ENCODE measurements at places on chromosomes 13 and 19. TPM values are rescaled to one million over a fixed set of nuclear protein-coding genes. Genes with fewer than 3 reads are reported as not detected.

DNA sequence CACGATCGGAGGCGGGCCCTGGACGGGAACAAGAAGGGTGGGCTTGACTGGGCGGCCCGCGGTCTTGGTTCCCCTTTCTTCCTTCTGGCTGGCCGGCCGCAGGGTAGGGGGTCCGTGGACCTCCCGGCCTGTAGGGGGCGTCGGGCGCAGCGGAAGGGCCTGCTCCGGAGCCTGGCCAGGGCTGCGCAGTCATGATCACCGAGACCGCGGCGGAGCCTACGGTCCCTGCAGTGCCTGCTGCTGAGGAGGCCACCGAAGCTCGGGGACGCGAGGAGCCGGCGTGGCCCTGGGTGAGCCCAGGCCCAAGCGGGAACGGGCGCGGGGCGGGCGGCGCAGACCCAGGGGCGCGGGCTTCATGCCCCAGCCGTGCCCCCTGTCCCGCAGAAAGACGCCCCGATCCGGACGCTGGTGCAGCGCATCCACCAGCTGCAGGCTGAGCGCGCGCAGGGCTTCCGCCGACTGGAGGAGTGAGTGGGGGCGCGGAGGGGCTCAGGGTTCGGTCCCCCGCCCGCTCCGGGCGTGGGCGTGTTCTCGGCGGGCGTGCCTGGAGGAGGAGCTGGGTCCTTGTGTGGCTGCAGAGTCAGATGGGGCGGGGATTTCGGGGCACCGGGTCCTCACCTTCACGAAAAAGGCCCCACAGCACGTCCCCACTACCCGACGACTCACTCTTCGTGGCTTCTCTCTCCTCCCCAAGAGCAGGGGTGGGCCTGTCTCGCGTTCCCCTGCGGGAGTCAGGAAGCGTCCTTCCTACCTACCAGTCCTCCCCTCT, at the start of gene REX1BD:
REX1BD (plus strand) TSS at position 188 of the 769 bp plus-strand sequence; CDS start at position 192, 4 bp downstream.
- peak; percentile 93 for DNase-seq

DNA sequence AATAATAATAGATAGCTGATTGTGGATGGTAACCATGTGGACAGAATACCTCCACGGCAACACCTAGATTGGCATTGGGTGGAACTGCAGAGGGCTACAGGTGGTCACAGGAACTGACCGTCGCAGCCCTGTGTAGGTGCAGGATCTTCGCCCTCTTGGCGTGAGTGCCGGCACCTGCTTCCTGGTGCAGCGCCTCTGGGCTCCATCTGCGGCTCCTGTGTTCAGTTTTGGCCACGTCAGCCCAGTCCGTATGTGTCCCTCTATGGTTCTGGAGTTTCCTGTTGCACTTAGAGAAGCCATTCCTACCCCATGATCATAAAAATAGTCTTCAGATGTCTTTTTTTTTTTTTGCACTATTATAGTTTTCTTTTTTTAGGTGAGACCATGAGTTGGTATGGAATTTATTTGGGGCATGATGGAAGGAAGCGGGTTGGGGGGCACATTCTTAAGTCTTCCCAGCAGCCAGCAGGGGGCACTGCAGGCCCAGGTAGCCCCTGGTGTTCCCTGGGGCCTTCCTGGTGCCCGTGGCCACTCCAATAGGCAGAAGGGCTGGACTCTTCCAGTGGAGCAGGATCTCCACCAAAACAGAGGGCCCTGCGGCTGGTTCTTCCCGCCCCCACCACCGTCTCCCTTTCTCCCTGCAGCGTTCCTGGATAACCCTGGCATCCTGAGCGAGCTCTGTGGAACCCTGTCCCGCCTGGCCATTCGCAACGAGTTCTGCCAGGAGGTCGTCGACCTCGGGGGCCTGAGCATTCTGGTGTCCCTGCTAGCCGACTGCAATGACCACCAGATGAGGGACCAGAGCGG, 10.1 kb upstream of the SLC25A42 start:
- no peak for DNase-seq

DNA sequence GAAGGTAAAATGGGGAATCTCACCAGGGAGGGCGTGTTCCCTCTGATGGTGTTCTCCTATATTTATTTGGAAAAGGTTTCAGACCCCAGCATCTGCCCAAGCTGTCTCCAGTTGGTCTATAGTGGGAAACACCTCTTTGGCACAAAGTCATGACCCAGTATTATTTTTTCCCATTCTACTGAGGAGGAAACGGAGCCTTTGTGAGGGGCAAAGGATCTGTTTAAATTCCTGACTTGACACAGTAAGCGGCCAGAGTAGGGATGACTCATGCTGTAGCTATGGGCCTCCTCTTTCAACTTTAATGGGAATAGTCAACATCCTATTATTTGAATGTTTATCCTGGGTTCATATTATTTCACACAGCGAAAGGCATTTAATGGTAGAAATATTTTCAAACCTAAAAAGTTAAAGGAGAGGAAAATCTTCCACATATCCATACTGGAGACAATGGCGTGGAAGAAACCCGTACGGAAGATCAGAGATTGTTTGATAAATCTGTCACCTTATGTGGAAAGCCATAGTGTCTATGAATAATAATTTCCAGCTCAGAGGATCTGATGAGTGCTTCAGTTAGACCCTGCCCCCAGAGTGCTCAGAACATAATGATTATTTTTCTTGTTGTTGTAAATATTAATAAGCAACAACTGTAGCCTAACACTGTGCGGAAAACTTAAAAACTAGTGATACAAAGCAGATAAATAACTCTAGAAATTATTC, 126.0 kb downstream of the FOXO1 start:
- DNase-seq: no peak

GRCh38 chr13:30115257-30115600, 192.1 kb downstream of the KATNAL1 start:
- no peak for DNase-seq

The ELSPBP1 gene
- total RNA-seq: not detected

The TSHZ3 gene
- total RNA-seq: 5.2 TPM

DNA sequence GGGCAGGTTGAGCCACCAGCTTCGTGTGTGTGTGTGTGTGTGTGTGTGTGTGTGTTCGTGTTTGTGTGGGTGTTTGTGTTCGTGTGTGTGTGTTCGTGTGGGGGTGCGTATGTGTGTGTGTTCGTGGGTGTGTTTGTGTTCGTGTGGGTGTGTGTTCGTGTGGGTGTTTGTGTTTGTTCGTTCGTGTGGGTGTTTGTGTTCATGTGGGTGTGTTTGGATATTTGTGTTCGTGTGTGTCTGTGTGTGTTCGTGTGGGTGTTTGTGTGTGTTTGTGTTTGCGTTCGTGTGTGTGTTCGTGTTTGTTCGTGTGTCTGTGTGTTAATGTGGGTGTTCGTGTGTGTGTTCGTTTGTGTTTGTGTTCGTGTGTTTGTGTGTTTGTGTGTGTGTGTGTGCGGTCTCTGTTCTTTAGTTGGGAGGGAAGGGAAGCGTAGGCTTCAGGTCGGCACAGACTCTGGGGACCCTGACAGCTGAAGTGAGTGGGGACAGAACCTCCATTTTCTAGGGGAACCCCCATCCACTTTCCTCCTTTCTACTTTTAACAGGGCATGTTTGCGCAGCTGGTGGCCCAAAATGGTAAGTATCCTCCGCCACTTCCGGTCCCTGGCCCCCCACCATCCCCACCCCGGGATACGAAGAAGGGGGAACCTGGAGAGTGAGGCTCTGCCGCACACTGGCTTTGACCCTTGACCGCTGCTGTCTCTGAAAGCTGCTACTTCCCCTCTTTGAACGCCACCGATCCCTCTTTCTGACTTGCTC, 1.6 kb downstream of the TNFSF9 start:
- no peak for DNase-seq

DNA sequence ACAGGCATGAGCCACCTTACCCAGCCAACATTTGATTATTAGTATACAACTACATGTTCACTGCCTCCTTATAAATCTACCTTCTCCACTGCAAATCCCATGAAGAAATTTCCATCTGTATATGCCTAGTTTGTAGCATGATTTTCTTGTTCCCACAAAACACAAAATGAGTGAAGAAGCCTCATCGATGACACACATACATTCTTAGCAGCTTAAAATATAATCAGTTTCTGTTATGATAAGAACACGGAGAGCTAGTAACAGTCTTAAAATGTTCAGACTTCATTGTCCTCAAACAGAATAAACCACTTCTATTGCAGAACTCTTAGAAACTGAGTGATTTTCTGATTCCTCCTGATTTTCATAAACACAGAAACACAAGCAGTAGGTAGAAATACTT, 740.5 kb downstream of the PCDH9 start:
- no peak for DNase-seq

The SNRPA gene
- 32.9 TPM for total RNA-seq

DNA sequence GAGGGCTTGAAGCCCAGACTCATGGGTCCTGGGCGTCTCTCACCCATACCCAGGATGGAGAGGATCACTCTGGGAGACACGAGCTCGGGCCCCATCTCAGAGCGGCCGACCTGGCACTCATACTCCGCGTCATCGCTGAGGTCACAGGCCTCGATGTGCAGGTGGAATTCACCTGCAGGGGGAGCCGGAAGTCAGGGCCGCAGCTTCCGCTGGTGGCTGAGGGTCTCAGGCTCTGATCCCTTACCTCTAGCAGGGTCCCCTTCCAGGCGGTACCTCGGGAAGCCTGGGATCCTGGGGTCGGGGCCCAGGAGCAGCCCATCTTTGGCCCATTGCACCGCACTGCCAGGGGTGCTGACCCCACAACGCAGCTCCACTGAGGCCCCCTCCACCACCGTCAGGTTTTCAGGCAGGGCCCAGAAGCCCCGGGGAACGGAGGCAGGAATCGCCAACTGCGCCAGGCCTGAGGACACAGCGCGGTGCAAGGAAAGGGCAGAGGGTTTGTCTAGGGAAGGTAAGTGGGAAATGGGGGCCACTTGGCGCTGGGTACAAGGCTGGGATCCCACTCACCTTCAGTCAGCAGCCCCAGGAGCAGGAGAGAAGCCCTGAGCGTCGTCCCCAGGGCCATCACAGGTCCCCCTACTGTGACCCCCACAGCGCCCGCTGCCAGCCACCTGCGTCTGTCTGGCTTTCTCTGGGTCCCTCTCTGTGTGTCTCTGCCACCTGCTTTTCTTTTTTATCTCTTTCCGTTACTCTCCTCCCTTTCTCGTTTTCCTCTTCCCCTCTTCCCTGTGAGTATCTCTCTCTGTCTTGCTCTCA, 883 bp downstream of the NPHS1 start:
- no peak for DNase-seq

- DNase-seq: peak; percentile 47
Measured at GRCh38 chr19:31301306-31301980, 47.8 kb downstream of the TSHZ3 start.

DNA sequence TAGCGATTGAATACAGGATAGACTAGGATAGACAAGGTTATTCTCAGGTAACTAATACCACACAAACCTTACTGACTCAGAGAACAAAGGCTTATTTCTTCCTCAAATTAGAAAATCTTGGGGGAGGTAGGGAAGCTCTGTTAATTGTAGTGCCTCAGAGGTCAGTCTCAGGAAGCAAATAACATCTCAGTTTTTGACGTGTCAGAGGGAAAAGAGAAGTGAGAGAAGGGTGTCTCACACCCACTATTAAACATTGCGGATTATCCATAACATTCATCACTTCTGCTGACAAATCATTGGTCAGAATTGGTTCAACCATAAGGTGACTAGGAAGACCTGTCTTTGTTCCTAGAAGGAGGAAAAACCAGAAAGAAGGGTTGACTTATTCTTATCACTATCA, 579.4 kb upstream of the MIR17HG start:
- no peak for DNase-seq

DNA sequence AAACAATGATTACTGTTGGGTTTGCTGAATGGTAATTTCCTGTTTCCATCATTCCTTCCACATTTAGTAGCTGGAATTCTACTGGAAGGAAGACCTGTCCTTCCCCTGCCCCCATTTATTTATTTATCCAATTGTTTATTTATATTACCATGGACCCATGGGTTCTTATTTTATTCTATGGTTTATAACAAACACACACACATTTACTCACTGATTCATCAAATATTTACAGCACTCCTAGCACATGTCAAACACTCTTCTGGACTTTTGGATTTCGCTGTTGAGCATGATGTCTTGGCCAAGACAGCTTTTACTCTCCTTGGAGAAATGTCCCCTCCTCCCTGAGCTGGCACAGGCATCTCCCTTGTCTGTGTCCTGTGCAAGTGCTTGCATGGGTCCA, 227.8 kb upstream of the MAB21L1 start:
- DNase-seq: no peak

The SIGLEC12 gene
- not detected for total RNA-seq

DNA sequence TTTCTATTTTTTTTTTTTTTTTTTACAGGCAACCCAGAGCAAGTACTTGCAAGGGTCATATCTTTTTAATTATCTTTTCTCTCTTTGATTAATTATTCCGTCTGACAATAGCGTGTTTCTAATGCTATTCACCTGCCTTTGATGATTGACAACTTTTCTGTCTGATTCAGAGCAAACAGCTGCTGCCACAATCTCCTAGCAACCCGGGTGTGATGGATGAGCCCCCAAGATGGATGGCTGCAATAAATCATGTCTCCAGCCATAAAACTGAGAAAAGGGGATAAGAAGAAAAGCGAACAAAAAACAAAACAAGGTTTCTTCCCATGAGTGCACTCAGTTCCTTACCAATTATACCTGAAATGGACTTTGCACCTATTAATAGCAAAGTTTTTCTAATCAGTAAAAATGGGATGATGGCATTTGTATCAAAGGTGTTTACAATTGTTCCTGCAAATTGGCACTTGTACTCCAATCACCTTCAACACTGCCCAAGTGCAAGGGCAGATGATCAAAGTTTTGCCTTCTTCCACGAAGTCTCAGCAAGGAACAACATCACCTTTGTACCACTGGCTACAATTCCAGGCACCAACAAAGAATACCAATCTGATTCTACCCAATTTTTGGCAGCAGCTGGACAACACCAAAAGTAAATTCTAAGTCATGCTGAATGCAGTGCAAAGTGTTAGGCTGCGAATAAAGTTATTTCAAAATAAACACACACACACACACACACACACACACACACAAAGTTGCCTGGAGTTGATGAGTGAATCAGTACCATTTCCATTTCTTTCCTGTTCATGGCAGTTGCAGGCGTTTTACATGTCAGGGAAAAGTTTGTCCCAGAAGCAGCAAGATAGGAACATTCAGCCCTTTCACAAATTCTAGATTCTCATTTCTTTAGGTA, 12.0 kb downstream of the TSHZ3 start:
- no peak for DNase-seq

The PLIN4 gene
- total RNA-seq: 89.8 TPM

The CGB5 gene
- total RNA-seq: not detected

The GNA15 gene
- total RNA-seq: 1.9 TPM

The WDR87 gene
- total RNA-seq: not detected

DNA sequence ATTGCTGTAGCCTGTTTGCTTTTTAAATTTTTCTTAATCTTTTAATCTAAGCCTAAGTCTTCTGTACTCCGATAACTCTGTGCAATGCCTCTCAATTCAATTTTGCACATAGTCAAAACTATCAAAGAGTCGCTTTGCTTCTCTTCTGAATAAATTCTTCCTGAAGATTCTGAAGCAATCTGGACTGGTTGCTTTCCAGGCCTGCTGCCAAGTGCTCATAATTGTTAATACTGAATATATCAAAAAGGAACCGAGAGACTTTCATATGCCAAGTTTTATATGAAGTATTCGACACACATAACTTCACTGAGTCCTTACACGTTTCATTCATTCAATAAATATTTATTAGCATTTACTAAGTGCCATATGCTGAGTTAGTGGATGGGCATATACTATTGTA, 91.3 kb downstream of the EDNRB start:
- no peak for DNase-seq

GRCh38 chr13:48304143-48304876, 759 bp downstream of the RB1 start:
- peak; percentile 78 for DNase-seq

GRCh38 chr13:46211116-46211482, 629 bp upstream of the LRRC63 start:
- DNase-seq: no peak

- DNase-seq: no peak
Measured at GRCh38 chr13:112588490-112589297, 741 bp upstream of the TUBGCP3 start.

Measured in cardiac septum (tissue), 1 donor.